Activated naive CD4-positive, alpha-beta T cell treated with anti-CD3 and anti-CD28 coated beads for 36 hours (primary cell): ENCODE measurements at places on chromosomes 2 and 18. TPM values are rescaled to one million over a fixed set of nuclear protein-coding genes. Genes with fewer than 3 reads are reported as not detected.
A peak's percentile ranks its signal among the peaks of the same experiment; 100 is the strongest.

GRCh38 chr2:8402222-8402621 lies 279.6 kb upstream of the ID2 start:
- DNase-seq = no peak

GRCh38 chr18:50193796-50194630 lies 934 bp downstream of the MYO5B start:
- peak; percentile 20 for DNase-seq

- no peak for DNase-seq
Observed at GRCh38 chr2:40546439-40547191, 94.7 kb upstream of the SLC8A1 start.

DNA sequence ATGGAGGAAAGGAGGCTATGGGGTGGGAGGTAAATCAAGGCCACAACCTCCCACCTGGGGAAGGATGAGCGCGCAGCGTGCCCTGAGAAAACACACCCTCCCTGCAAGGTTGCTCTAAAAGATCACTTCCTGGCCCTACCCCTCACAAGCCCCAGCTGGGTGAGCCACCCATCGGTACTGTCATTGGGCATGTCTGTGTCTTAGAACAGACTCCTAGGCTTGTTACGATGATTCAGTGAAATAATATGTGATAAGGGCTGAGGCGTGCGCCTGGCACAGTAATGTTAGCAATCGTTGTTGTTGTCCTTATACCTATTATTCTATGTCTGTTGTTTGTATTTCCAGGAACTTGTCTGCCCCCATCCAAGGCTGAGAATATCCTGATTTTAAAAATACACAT lies 175.1 kb downstream of the ZFP36L2 start:
- peak; percentile 77 for DNase-seq

DNA sequence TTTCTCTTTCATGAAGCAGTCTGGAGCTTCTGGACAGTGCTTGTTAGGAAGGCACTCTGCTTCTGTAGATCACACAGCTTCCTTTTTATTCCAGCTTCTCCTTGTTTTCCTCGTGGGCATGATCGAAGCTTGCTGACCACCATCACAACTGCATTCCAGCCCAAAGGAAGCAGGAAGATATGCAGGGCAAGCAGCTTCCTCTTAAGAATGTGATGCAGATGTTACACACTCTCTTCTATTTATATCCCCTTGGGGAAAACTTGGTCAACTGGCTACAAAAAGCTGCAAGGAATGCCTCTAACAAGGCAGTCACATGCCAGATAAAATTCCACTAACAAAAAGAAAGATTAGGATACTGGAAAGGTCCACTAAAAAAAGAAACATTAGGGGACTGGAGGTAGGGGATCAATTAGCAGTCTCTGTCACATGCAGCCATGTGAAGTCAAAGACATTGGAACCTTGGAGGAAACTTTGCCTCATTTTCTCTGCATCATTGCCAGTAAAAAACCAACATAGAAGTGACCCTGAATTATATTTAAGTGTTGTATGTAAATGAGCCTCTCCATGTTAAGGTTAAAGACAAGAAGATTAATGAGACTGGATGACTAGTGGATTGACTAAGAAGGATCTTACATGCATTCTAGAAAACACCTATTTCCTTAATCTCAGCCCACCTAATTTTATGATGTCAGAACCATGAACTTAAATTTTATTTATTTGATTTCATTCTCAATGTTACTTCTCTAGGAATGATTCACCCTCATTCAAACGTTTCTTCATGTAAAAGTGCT lies 98.3 kb downstream of the NAB1 start:
- no peak for DNase-seq

GRCh38 chr2:219494952-219495530 lies 3.6 kb upstream of the GMPPA start:
- DNase-seq = no peak

DNA sequence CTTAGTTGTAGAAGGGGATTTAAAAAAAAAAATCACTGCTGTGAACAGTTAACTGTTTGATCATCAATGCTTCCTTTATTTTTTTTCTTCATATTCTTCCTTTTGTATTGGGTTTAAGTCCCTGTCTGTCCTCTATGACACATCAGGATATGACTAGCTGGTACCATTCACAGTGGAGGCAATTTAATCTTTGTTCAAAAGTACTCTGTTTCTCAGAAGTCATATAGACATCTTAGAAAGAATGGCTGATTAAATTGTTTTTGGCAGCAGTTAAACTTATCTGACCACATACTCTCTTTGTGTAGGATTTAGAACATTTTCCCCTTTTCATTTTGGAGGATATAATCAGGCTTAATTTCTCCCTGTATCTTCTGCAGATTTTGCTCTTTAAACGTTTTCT lies 807.8 kb upstream of the CDH2 start:
- DNase-seq = no peak

DNA sequence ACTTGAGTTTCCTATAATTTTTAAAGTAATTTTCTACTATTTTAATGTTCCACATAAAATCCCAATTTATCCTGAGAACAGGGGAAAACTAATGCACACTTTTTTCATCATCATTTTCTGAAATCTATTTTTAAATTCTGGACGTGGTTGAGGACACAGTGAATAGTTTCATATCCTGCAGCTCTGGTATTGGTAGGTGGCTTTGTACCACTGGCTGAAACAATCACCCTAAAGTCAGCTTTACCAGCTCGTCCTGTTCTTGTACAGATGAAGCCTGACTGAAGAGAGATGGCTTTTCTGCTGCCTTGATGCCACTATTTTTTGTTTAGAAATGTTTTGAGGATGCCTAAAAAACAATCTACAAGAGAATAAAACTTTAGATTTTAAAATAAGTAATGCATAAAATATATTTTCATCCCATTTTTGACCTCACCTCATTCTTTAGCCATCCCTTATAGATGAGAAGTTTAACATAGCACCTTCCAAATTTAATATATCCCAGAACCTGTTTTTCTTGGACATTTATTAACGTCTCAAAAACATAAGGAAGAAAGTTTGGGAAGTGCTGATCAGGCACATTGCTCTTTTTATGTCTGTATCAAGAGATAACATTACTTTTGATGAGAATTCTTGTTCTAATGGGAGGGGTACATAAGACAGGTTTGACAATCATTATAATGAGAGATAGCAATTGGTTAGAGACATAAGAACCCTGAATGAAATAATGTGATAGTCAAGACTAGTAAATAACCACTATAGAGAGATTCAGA lies 80.9 kb downstream of the GALNT1 start:
- DNase-seq = no peak

DNA sequence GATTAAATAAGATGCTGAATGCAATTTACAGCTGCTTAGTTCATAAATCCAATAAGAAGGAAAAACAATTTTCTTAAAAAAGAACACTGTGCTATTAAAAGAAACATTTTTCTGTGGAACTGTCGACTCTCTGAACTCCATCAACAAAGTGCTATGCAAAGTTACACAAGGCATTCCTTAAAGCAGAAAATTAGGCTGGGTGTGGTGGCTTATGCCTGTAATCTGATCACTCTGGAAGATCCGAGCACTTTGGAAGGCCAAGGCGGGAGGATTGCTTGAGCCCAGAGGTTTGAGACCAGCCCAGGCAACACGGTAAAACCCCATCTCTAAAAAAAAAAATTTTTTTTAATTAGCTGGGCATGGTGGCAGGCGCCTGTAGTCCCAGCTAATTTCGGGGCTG lies 13.0 kb downstream of the MCM6 start:
- DNase-seq = no peak

GRCh38 chr2:162073888-162074631 lies at the start of gene DPP4:
Gene DPP4, minus strand, starts transcription at chr2:162074215. Its CDS starts 234 bp downstream, at chr2:162073981.
- peak; percentile 60 for DNase-seq

DNA sequence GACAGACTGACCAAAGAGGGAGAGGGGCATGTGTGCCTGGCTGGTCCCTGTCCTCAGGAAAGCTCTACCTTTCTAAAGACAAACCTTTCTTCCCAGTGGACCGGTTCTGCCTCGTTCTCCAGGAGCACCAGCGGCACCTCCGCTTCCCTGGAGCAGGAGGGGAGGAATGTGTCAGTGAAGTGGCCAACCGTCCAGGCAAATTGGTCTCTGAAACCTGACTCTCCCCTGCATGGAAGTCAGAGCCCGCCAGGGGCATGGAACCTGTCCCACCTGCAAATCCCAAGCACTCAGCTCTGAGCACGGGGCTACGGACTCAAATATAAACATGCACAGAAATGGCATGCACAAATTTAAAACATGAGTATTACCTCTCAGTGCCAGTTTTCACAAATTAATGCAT lies 62.9 kb downstream of the COL6A3 start:
- no peak for DNase-seq

DNA sequence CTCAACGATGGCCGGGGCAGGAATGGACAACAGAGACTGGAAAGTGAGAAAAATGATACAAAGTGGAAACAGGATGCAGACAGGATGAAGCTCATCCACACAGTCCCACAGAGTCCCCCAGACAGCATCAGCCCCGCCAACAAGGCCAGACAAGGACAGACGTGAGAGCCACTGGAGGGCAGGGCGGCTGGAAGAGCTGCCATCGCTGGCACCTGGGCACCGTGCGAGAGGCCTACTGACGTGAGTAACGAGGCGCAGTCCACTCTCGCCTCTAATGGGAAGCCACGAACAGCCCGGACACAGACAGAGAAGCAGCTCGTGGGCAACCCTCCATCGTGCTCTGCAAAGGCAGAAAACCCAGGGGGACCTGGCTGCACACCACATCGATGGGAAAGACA lies 17.1 kb downstream of the HDAC4 start:
- no peak for DNase-seq

DNA sequence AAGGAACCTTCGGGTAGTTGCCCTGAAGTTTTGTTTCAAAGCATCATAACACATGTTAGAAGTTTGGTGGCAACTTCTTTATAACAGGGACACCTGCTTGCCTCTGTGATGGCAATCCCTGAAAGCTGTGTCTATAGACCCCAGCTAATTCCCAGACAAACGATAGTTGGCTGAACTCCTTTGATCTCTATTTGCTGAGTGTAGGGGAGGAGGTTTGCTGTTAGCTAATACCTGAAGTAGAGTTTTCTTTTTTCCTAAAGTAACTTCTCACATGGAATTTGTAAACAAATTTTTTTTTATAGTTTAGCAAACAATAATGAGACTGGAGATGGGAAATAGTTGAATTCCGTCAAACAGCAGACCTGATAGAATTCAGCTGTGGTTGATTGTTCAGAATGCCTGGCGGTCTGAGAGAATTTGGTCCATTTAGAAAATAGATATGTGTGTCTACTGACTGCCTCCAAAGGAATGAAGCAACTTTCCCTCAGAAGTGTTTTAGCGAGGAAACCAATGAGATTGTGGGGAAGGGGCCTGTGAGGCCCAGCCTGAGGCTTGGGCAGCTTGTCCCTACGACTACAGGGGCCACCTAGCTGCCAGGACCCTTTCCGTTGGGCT lies 123.5 kb upstream of the EPAS1 start:
- no peak for DNase-seq

DNA sequence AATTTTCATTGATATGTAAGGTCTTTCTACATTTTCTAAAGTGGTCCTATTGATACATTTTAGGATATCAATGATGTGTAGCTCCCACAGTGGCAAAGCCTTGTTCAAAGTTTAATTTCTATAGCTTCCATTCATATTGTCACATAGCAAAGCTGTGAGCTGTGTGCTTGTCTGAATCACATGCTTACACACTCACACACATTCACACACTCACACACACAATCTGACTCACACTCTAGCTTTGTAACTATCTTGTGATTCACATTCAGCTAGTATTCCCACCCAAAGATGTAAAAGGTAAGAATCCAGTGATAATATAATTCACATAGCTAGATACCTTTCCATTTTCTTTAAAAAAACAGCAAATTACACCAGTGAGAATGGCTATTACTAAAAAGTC lies 58.7 kb downstream of the MAPRE2 start:
- no peak for DNase-seq

GRCh38 chr2:218273908-218274249 lies 3.6 kb downstream of the PNKD start:
- no peak for DNase-seq

GRCh38 chr2:104856086-104856972 lies 2.4 kb downstream of the POU3F3 start:
- DNase-seq = no peak

DNA sequence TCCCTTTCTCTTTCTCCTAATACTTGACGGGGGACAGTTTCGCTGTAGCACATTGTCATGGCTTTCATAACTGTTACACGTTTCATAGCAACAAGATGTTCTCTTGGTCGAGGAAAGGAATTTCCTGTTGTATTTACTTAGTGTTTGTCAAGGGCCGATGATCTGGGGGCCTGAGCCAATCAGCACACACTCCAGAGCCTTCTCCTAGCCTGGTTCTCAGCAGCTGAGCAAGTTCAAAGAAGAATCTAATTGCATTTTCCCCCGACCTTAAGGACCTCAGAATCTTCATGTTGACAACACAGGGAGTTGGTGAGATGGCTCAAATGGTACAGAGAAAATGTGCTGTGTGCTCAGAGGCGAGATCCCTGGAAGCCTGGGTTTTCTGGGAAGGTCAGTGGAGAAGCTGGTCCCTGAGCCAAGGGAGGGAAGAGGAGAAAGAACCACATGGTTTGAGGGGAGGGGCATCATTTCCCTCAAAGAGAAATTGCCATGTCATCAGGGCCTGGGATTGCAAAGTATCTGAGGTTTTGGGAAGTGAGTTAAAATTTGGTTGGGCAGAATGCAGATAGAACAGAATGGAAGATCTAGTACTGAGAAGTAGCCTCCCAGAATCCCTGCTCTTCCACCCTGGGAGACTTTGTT lies 76.9 kb upstream of the AGAP1 start:
- no peak for DNase-seq

- no peak for DNase-seq
Observed at GRCh38 chr2:157194844-157195243, 62.7 kb upstream of the GALNT5 start.

DNA sequence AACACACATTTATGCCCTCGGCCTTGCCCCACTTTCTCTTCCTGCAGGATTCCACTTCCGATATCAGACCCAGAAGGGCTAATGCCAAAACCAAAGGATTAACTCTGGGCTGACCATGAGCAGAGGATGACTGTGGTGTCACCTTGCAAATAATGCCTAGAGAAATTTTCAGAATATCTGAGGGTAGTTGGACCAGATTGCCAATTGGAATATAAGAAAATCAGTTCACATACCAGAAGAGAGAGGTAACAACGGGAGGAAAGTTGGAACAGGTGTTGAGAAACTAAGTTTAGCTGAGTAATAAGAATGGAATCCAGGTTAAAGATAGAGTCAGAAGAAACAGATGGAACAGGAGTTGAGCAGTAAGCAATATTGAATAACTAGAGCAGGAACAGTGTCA lies 232.7 kb upstream of the UBE2E3 start:
- DNase-seq = no peak

Gene CENPA
- total RNA-seq = 42.9 TPM

Gene DSG4
- total RNA-seq = not detected

Gene ARMC9
- total RNA-seq = 1.0 TPM

Gene MYO5B
- 0.02 TPM for total RNA-seq

Gene LRP2
- 0.62 TPM for total RNA-seq

Gene CRYBA2
- total RNA-seq = not detected

Gene TRIM43
- not detected for total RNA-seq

Gene SLC19A3
- total RNA-seq = not detected

Gene KATNAL2
- total RNA-seq = 0.52 TPM

Gene C2orf66
- total RNA-seq = not detected

Gene ZSWIM2
- not detected for total RNA-seq

Gene MGAT4A
- total RNA-seq = 85.5 TPM

Gene OR6B2
- total RNA-seq = not detected
